Suppressor macrophage treated with lipopolysaccharide for 4 hours (primary cell): ENCODE measurements at places on chromosomes 7 and 10.

GRCh38 chr7:46285878-46286277, 364.8 kb upstream of the IGFBP3 start:
- DNase-seq: no peak

DNA sequence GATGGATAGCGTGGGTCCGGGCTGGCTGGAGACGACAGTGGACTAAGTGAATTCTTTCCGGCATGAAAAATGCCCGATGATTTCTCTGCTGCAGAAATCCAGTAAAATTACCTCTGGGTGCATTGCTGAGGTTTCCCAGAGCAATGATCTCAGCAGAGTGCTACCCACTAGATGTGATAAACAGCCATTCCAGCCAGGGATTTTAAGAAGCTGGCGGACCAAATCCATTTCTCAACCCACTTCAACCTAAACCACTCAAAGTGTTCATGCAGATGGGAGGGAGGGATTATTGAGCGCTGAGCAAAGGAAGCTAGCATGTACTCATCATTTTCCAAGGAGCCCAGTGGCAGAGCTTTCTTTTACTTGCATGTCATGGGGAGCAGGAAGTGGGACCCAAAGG, 116.7 kb downstream of the PRKCQ start:
- no peak for DNase-seq

- DNase-seq: no peak
Observed at GRCh38 chr7:144134116-144134515, 11.1 kb downstream of the OR2A14 start.

DNA sequence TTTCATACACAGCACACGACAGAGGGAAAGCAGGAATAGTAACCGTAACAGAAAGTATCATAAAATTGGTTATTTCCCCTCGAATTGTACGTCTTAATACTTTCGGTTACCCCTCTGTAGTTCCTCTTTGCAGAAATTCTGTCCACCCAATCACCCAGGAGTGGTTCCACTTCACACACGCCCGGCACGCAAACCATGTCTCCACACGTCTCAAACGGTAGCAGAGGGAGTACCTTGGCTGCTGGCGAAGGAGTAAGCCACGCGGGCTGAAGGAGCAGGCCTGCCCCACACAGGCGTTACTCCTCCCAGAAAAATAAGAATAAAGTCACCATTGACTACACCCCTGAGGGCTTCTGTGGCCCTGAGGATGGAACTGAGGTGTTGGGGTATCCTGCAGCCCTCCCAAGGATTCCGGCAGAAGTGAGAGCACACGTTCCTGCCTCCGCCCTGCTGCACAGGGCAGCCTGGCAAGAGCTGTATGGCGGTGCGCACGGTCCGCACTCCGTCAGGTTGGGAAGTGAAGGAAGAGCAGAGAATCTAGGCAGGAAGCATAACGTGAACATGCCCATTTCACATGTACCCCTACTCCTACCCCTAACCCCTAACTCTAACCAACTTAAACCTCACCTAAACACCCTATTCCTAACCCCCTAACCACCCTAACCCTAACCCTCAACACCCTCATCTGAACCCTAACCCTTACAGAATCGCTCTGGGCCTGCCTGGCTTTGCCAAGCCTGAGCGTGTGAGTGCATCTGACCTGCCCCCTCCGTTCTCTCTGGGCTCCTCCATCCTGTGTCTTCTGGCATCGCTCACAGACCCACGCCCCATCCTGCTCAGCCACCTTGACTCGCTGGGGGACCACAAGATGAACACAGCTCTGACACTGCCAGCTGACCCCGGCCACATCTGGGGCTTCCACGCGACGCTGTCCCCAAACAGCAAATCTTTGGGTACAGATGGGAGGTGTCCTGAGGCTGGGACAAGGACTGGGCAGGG, 18.2 kb downstream of the GPR146 start:
- DNase-seq: peak; percentile 96

- DNase-seq: no peak
Observed at GRCh38 chr10:78424723-78425122, 391.1 kb downstream of the RPS24 start.

DNA sequence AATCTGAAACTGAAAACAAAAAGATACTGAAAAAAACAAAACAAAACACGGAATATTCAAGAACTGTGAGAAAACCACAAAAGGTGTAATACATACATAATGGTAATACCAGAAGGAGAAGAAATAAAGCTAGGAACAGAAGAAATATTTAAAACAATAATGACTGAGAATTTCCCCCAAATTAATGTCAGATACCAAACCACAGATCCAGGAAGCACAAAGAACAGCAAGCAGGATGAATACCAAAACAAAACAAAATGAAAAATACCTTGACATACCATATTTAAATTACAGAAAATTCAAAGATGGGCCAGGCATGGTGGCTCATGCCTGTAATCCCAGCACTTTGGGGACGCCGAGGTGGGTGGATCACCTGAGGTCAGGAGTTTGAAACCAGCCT, 57.7 kb upstream of the PARD3 start:
- no peak for DNase-seq

DNA sequence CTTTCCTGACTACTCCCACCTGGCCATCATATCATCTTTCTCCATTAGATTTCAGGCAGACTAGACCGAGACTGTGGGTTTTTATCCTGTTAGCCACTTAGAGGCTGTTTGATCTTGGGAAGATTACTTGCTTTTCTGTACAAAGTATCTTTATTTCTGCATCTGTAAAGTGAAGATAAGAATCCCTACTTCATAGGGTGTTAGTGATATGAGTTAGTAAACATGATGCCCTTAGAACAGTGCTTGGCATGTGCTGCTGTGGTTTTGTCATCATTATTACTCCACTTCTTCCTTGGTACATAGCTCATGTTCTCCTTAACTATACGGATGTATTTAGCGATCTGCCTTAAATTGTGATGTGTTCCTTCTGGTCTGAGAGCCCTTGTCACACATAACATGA, 165.2 kb downstream of the AUTS2 start:
- no peak for DNase-seq

DNA sequence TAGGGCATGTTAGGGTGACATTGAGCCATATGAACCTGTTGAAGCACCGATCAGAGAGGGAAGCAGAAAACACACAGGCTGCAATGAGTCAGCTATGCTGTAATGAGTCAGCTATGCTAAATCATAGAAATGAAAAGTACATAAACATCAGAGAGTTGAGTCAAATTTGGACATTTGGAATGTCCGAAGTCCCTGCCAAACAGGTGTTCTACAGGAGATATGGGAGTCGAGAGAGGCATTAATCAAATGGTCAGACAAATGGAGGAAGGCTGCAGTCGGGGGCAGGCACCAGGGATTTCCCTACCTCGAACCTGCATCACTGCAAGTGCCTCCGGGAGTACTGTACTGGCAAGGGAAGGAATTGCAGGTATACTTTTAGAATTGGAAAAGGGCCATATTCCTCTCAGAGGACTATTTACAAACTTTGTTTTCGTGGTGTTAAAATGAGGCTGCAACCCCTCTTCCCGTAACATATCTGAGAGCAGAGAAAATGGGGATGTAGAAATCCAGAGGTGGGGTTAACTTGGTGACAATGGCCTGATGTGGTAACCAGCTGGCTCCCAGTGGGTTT, 8.8 kb upstream of the ZC3HAV1 start:
- peak; percentile 70 for DNase-seq

GRCh38 chr7:725223-726005, 1.1 kb upstream of the DNAAF5 start:
- no peak for DNase-seq

- peak; percentile 98 for DNase-seq
Observed at GRCh38 chr7:55534262-55534915, 37.9 kb downstream of the VOPP1 start.

- no peak for DNase-seq
Observed at GRCh38 chr10:105658696-105659095, 1017.6 kb downstream of the SORCS3 start.

- DNase-seq: no peak
Observed at GRCh38 chr10:108393089-108393488, 1228.6 kb upstream of the SORCS1 start.

DNA sequence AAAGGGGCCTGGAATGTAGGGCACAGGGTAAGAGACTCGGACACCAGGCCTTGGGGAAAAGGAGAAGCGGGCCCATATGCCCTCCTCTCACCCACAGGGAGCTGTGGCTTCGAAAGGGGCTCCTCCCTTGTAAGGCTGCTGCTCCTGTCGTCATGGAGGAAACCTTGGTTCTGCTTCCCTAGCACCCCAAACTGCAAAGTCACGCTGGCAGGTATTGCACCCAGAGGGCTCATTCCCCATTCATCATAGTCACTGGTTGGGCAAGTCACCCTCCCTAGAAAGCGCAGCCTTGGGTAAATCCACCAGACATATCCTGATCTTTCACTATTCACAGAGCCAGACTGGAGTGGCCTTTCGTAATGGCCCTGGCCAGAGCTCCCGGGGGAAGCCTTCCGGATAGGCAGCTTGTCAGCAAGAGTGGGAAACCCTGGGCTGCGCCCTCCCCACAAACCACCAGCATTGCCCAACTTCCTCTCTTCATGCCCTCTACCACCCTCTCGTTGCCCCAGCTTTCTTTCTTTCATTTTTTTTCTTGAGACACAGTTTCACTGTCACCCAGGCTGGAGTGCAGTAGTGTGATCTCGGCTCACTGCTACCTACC, 121.0 kb downstream of the HIP1 start:
- DNase-seq: peak; percentile 99

GRCh38 chr7:19249281-19249680, 104.1 kb upstream of the FERD3L start:
- DNase-seq: no peak

- DNase-seq: no peak
Observed at GRCh38 chr7:111255576-111255975, 164.6 kb downstream of the LRRN3 start.

DNA sequence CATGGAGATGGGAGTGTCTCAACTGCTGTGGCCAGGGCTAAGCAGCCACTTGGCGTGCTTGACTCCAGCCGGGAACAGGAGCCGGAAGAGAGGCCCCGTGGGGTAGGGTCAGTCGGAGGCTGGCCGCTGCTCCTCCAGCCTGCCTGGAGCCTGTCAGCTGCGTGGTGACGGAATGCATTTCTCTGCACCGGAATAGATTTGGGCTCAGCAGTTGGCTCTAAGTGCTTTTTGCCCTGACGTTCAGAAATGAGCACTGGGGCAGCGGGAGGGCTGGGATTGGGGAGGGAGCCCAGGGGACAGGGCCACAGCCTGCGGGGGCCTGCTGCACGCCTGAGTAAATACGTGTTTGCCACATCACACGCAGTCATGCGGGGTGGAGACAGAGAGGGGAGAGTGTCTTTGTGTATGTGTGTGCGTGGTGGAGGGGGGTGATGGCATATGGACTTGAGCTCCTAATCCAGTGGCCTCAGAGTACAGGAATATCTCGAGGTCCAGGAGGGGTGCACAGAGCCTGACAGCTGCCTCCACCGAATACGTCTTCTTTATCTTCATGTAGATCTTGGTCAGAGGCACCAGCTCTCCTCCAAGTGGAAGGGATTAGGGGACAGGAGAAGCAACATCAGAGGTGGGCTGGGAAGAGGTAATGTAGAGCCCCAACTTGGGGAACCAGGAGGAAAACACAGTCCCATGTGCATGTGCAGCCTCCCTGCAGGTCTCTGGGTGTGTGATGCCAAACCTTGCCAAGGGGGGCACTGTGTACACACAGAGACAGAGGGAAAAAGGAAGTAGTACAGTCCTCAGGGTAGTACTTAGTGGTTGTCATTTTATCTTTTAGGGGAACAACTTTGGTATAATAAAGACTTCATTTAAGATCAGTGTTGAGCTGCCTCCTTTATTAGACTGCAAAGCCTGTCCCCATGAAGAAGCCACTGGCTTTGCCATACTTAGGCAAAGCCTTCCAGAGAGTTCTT, 151.4 kb downstream of the CDH23 start:
- DNase-seq: peak; percentile 62

DNA sequence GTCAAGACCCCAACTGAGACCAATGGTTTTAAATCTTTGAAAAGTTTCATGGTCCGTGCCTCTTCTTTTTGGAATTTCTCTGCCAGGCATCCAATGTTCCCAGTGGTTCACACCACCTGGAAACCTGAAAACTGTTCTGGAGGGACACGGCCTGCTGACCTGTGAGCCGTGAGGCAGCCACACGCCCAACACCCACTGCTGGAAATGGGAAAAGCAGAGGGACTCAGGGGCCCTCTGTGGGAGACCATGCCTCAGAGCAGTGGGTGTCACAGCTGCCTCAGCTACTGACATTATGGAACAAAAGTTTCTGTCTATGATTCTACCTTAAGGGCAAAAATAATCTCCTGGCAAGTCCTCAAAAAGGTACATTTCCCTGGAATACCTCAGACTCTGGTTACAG, 70.4 kb upstream of the VIPR2 start:
- no peak for DNase-seq

DNA sequence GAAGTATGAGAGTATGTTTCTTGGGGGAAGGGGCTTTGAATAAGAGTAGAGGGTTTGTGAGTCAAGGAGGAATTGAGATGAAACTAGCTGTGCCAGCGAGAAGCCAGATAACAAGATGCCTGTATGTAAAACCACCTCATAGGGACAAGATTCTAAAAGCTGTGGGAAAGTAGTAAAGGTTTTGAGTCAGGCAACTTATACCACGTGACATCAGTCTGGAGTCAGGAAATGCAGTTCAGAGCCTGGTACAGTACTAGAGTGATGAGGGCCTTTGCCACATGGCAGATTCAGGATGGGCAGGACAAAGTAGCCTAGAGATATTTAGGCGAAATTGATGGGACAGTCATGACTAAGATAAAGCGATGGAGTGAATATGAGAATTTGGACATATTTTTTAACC, 140.2 kb upstream of the PLXDC2 start:
- no peak for DNase-seq
